Eye (tissue), 1 donor: ENCODE measurements at places on chromosomes 5 and 9.
A peak's percentile ranks its signal among the peaks of the same experiment; 100 is the strongest.

DNA sequence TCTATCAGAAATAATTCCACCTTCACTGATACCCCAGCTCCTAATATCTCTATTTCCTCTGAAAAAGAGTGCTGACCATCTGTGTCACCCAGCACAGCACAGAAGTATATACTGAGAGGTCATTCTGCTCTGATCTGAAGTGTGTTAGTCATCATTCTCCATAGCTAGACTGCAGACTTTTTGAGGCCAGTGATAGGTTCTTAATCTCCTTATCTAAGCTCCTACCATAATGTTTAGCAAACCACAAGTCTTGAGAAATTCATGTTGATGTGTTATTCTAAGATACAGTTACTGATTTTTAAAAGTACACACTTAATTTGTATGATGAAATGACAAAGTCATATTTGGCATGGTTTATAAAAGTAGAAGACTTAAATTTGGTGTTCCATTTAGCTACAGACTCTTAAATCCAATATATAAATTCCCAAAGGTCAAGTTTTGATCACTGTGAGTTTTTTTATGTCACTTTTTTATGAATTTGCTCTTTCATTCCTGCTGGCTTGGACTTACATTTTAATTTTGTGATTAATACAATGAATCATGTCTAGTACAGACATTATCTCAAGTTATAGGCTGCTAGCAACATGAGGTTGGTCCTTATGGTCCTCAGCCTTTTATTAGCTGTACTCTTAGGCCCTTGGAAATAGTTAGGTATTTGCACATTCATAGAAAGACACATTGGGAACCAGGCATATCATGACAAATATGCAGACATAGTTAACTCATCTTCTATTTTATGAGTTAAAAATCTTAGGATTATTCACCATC lies 380.8 kb downstream of the EBF1 start:
- no peak for DNase-seq

- DNase-seq: no peak
These were observed 7.9 kb downstream of the DUSP1 start for GRCh38 chr5:172763120-172763464.

DNA sequence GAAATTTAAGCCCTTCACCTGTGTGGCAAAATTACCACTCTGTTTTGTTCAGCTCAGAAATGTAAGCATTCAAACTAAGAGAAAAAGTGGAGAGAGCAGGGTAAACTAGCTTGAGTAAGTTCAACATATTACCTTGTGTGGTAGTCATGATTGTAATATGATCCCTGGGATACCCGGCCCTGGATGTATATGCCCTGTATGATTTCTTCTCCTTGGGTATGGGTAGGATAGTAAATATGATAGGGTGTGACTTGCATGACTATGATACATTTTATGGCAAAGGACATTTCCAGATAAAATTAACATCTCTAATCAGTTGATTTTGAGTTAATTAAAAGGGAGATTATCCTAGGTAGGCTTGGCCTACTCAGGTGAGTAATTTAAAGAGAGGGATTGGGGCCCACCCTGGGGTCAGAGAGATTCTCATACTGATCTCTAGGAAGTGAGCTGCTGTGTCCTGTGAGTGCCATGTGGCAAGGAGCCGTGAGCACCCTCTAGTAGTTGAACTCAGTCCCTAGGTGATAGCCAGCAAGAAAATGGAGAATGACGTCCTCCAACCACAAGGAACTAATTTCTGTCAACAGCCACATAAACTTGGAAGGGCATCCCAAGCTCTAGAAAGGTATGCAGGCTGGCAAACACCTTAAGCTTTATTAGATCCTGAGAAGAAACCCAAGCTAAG lies 62.2 kb upstream of the ANXA1 start:
- DNase-seq: no peak

DNA sequence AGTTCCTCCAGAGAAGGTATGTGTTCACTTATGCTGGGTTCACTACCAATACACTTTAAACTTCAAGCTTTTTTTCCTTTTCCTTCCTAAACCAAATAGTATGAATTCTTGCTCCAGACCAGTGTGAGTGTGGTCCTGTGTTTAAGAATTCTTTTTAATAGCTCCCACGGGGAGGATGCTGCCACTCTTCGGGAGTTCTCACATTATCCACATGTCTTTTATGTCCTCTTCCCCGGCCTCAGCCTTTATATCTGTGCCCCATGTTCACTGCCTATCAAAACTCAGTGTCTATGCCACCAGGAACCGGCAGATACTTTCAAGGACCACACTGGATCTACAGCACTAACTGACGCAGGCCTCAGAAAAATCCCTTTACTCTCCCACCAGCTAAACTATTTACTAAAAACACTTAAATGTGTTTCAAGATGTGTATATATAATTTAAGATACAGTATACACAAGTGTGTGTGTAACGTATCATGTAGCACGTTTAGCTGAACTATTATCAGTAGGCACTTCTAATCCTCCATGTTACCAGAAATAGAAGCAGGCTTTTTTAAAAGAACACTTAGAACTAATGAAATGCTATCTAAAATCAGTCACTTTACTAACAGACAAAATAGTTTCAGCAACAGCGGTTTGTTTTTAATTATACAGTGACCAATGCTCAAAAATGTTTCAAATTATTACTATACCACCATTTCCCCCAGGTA lies 88.0 kb downstream of the PLPP1 start:
- no peak for DNase-seq

GRCh38 chr5:96936431-96937320 lies 796 bp downstream of the LNPEP start:
- peak; percentile 65 for DNase-seq

- no peak for DNase-seq
These were observed 3.9 kb downstream of the UNC5A start for GRCh38 chr5:176814313-176814685.

- DNase-seq: no peak
These were observed 145.5 kb upstream of the PCA3 start for GRCh38 chr9:76618762-76619161.

DNA sequence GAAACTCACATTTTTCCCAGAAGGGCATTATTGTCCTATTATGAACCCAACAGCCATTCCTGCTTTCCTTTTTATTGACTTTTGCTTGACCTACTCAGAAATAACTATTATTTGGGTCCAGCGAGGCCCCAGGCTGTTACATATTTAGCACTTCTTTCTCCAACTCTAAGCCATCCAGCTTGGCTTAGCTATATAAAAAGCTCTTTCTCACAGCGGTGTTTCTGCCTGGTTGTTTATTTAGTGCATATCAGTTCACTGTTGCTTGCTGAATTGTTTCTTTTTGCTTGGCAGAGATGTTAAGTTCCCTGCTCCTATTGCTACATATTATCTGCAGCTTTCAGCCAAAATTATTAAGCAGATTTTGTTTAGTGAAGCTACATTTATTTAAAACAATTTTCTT lies 1156.8 kb upstream of the SEMA6A start:
- DNase-seq: peak; percentile 9

- no peak for DNase-seq
These were observed 29.4 kb downstream of the ABITRAM start for GRCh38 chr9:108963459-108964143.

DNA sequence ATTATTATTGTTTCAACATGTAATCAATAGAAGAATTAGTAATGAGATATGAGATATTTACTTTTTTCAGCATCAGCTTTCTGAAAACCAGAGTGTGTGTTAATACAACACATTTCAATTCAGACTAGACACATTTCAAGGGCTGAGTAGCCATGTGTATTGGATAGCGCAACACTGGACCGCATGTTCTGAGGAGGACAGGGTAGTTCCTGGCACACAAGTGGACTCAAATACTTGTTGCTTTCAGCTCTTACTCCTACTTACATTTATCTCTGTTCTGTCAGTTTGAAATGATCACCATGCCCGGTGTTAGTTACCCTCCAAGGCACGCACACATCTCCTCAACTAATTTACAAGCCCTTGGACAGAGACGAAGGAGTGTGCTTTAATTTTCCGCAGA lies 126.6 kb downstream of the SLC24A2 start:
- DNase-seq: no peak

DNA sequence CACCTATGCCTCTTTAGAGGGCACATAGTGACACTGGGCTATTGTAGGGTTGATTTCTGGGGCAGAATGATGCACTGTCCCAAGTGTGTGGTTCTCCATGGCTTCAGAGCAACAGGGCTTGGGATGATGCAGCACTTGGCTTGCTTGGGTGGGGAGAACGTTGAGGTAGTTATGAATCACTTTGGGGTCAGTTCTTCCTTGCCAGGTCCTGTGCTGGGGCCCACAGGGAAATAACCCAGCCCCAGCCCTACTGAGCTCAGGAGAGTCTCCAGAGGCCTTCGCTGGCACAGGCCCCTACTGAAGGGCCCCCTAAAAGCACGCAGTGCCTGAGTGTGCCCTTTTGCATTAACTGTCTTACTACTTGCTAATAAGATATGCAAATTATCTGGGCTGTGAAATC lies 24.2 kb downstream of the JADE2 start:
- DNase-seq: no peak

DNA sequence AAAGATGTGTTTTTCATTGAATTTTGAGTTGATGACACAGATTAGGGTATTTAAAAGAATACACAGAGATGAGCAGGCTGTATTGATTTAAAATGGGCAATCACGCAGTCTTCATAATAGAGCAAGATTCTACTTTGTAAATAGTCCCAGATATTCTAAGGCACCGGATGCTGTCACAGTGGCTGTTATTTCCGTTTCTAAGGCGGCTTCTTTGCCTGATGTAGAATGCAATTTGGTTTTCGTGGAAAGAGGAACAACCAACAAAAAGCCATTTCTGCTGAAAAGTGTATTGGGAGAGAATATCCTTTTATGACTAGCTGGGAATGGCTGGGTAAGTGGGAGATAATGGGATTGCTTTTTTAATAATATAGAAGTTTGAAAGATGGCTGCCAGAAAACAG lies 17.5 kb downstream of the PRKACG start:
- peak; percentile 41 for DNase-seq

- no peak for DNase-seq
These were observed 477.8 kb downstream of the SPATA31A7 start for GRCh38 chr9:61667559-61668121.

DNA sequence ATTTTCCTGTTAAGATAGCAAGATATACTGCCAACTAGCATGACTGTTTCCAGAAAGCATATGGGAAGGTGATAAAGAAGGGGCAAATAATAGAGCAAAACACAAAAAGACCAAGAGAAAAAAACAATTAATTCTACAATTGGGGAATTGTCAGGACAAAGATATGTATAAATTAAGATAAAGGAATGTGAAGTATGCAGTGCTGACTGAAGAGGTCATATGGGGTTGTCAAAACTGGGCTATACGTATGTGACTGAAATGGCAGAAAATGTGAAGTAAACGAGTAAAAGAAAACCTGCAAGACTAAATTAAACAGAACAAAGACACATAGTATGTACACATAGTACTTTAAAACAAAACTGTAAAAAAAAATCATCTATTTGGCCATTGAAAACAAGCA lies 222.3 kb downstream of the ARL15 start:
- no peak for DNase-seq

DNA sequence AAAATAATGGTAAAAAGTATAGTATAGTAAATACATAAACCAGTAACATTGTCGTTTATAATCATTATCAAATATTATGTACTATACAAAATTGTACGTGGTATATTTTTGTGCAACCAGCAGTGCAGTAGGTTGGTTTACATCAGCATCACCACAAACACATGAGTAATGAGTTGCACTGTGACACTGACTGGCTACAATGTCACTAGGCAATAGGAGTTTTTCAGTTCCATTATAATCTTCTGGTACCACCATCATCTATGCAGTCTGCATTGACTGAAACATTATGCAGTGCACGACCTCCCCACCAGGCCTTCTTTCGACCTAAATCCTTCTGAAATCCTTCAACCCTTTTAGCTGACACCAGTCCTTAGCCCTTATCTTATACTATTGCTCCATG lies 105.8 kb downstream of the SREK1 start:
- no peak for DNase-seq

GRCh38 chr5:1135696-1136525 lies 24.0 kb upstream of the SLC12A7 start:
- DNase-seq: no peak

- DNase-seq: no peak
These were observed 9.3 kb upstream of the TNC start for GRCh38 chr9:115127191-115127817.

DNA sequence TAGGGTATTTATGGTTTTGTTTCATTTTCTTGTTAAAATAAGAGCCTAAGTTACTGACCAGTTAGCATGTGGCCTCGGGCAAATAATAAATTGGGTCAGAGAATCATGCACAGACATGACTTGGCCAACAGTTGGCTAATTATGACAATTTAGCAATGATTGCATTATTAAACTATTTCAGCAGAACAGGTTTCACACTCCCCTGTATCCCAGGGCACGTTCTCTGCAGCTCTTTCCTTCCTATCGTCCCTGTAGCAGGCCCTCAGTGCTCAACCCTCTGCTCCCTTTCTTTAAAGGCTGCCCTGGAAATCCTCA lies 167.9 kb downstream of the TSSK1B start:
- DNase-seq: no peak

DNA sequence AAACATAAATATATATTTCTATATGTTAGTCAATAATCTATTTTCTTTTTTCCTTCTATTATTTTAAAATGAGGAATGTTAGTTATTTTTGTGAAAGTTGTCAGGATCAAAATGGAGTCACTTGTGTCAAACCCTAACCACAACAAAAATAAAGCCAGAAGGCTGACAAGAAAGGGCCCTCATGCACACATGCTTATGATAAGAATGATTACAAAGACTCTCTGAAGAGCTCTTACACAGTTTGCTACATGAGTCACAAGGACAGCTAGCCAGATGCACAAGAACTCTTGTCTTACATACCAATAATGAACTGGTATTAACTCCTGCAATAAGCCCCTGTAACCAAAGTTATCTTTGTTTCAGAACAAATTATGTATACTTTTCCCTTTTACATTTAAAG lies 64.7 kb downstream of the GGTA1 start:
- no peak for DNase-seq

GRCh38 chr5:31273631-31274378 lies 80.3 kb downstream of the CDH6 start:
- peak; percentile 69 for DNase-seq

- DNase-seq: peak; percentile 11
These were observed 257.2 kb downstream of the ARRDC3 start for GRCh38 chr5:91125916-91126315.

DNA sequence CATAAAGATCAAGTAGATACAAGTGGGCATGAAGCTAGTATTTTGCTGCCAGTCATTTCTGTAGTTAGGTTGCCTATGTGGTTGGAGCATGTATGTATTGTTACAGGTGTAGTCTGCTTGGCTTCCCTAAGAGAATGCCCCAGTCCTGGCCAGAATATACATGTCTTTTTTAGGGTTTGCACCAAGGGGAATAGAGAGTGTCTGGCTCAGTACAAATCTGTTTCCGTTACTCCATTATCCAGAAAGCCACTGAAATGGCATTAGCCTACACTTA lies 23.2 kb downstream of the TGFBR1 start:
- DNase-seq: no peak

- peak; percentile 82 for DNase-seq
These were observed 2.8 kb downstream of the PDLIM7 start for GRCh38 chr5:177494346-177495195.

- DNase-seq: no peak
These were observed 44.8 kb downstream of the PARP8 start for GRCh38 chr5:50711280-50711679.
